Fibroblast of the aortic adventitia (primary cell): ENCODE measurements at places on chromosomes 16 and 17. TPM values are rescaled to one million over a fixed set of nuclear protein-coding genes. Genes with fewer than 3 reads are reported as not detected.

The TRPV3 gene
- 1.5 and 1.9 TPM in 2 replicates for total RNA-seq

The MRPS23 gene
- 19.5 and 20.1 TPM in 2 replicates for total RNA-seq

The GPR179 gene
- under 0.01 TPM in 2 replicates for total RNA-seq

The SOCS3 gene
- 26.0 and 50.6 TPM in 2 replicates for total RNA-seq

The TOX3 gene
- total RNA-seq, result not detected in 2 replicates

The XPO6 gene
- 112 and 183 TPM in 2 replicates for total RNA-seq

The CCDC40 gene
- 3.0 and 5.2 TPM in 2 replicates for total RNA-seq

The CDRT15 gene
- not detected in 2 replicates for total RNA-seq

The TMEM114 gene
- total RNA-seq, result not detected in 2 replicates

The DNAH17 gene
- not detected in 2 replicates for total RNA-seq

The SCNN1G gene
- not detected in 2 replicates for total RNA-seq

The MAF gene
- 24.1 and 38.5 TPM in 2 replicates for total RNA-seq

The UTS2R gene
- total RNA-seq, result not detected in 2 replicates

The EVI2B gene
- total RNA-seq, result 0.54 and 1.1 TPM in 2 replicates

The PPL gene
- total RNA-seq, result 53.9 and 57.9 TPM in 2 replicates

The STX4 gene
- total RNA-seq, result 24.2 and 29.7 TPM in 2 replicates

The ZNF205 gene
- 12.3 and 14.7 TPM in 2 replicates for total RNA-seq

The MTMR4 gene
- 33.3 and 49.8 TPM in 2 replicates for total RNA-seq

The TXNDC17 gene
- total RNA-seq, result 57.5 and 162 TPM in 2 replicates
